Bladder microvascular endothelial cell (primary cell): ENCODE measurements at places on chromosomes 3 and 15. TPM values are rescaled to one million over a fixed set of nuclear protein-coding genes. Genes with fewer than 3 reads are reported as not detected.

IP6K1 gene
- total RNA-seq, result 34.6 and 66.0 TPM in 2 replicates

THPO gene
- not detected in 2 replicates for total RNA-seq

COL6A5 gene
- not detected in 2 replicates for total RNA-seq

SHISA5 gene
- 93.1 and 126 TPM in 2 replicates for total RNA-seq

PRSS50 gene
- total RNA-seq, result not detected in 2 replicates

SST gene
- total RNA-seq, result not detected in 2 replicates

GCSAM gene
- total RNA-seq, result not detected in 2 replicates

NCKIPSD gene
- total RNA-seq, result 4.7 and 7.9 TPM in 2 replicates

GOLGA8S gene
- total RNA-seq, result under 0.01 TPM in 1 of 2 replicates, not detected in the other

NLGN1 gene
- total RNA-seq, result 1.3 and 4.0 TPM in 2 replicates

CPNE9 gene
- not detected in 2 replicates for total RNA-seq

MOBP gene
- under 0.01 TPM in 2 replicates for total RNA-seq

FBXO45 gene
- total RNA-seq, result 8.7 and 18.3 TPM in 2 replicates

DCBLD2 gene
- total RNA-seq, result 10.5 and 52.4 TPM in 2 replicates

DUSP7 gene
- total RNA-seq, result 7.0 TPM in 2 replicates

MKRN3 gene
- not detected in 2 replicates for total RNA-seq

MESP1 gene
- total RNA-seq, result 0.16 and 0.31 TPM in 2 replicates
